HT-29 (cell line): ENCODE measurements at places on chromosomes 12 and 14.

DNA sequence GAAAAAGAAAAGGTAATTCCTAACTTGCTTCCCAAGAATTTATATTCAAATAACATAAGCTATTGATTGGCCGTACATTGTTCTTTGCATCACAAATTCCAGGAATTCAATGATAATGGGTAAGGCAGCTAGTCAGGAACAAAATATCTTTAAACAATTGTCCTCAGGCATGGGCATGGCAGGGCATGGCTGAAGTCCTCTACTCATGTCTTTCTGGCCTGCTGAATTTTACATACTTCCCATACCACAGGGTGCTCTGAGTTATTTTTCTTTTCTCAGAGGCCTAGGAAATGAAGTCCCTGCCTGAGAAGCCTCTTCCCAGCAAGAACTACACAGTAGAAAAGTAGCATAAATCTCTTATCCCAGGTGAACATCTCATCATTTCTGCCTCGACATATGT, 15.1 kb upstream of the DRAM1 start:
- DNase-seq, result no peak

GRCh38 chr12:88805692-88806091, 225.4 kb upstream of the KITLG start:
- DNase-seq, result no peak

DNA sequence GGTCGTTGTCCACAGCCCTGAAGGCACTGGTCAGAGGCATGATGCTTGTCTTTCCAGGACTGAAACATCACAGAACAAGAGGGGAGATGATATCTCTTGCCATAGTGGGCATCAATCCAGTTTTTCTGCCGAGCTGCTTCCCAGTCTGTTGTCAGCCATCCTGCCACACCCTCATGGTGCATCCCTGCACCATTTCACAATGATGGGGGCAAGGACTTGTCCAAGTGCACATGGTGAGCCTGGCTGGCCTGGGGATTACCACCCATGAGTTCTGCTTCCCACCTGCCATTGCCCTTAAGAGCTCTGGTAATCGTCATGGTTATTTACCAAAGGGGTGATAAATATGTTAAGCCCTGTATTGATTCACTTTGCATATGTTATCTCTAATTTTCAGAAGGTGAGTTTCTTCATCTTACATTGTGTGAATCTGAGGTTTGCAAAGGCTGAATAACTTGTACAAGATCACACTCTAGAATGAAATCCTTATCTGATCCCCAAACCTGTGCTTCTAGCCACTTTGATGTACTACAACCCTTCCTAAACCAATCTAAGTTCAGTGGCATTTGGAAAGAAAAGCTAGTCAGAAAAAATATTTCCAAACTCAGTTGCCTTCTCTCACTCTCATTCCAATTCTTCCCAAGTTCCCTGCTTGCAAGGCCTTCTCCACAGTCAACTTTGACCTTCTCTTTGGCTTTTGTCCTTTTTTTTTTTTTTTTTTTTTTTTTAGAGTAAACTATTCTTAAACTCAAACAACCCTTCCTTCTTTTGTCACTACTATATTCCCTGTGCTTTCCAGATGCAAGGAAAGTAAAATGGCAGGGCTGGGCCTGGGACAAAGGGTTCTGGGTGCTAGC, 2.3 kb downstream of the AVIL start:
- DNase-seq, result no peak

DNA sequence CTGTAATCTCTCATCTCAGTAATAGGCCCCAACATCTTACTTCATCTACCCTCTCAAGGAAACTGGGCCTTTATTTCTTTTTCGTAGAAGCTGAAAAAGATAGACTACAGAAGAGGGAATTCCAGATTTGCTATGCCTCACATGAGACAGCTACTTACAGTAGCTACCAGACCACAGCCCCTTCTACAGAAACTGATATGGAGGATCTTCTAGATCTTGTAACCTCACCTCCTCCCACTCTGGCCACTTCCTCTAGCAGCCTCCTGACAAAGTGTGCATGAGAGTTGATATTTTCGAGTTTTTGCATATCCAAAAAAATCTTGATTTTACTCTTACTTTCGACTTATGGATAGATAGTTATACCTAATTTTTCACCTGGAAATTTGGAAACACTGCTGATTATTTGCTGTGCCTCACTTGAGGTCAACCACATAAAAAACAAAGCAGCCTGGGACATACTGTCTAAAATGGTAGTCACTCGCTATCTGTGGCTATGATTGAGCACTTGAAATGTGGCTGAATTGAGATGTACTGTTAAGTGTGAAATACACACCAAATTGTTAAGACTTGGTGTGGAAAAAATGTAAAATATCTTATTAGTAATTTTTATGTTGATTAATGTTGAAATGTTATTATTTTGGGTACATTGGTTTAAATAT, 86.3 kb upstream of the NID2 start:
- no peak for DNase-seq

GRCh38 chr14:67952786-67953185, 133.2 kb downstream of the RAD51B start:
- DNase-seq, result no peak

DNA sequence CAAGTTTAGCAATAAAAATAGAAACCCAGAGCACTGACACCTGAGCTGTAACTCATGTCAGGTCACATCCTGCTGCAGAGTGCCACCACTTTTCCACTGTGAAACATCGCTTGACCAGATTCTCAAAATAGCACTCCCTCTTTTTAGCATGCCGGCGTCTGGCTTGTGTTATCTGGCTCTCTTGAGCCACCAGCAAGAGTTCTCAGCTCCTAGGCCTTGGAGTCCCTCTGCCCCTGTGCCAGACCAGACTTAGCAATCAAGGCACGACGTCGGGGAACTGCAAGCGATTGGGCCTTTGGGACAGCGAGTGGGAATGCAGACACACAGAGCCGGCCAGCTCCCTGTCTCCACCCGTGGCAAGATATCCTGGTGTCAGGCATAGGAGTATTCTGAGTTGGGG, 52.5 kb downstream of the SPIC start:
- no peak for DNase-seq
